Stimulated activated CD4-positive, alpha-beta T cell treated with anti-CD3 and anti-CD28 coated beads, Interleukin-4, amount 100 ng/mL, for 24 hours (primary cell): ENCODE measurements at places on chromosomes 4 and X.
A peak's percentile ranks its signal among the peaks of the same experiment; 100 is the strongest.

DNA sequence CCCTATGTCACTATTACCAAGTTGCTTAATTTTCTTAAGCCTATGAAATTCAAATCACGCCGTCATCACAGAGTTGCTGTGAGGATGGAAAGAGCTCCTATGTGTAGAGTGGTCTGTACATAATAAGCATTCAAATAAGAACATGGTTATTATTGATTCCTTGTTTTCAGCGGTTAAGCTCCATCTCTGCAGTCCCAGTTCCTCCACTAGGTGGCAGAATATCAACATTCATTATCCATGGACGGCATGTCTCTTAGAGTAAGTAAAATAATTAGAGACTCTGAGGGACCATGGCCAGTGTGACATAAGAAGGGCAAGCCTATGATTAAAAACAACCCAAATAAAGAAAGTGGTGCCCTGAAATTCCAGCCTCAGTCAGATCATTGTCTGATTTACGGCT lies 132.5 kb upstream of the NHS start:
- DNase-seq, result peak; percentile 29

DNA sequence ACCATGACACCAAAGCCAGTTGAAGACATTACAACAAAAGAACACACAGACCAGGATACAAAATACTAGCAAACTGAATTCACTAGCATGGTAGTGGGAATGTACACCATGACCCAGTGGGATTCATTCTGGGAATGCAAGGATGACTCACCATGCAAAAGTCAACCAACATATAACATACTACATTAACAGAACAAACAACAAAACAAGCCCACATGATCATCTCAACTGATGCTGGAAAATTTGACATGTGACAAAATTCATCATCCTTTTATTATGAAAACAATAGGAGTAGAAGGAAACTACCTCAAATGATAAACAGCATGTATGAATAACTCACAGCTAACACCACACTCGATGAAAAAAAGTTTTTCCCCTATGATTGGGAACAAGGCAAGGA lies 190.2 kb downstream of the DCLK2 start:
- no peak for DNase-seq

DNA sequence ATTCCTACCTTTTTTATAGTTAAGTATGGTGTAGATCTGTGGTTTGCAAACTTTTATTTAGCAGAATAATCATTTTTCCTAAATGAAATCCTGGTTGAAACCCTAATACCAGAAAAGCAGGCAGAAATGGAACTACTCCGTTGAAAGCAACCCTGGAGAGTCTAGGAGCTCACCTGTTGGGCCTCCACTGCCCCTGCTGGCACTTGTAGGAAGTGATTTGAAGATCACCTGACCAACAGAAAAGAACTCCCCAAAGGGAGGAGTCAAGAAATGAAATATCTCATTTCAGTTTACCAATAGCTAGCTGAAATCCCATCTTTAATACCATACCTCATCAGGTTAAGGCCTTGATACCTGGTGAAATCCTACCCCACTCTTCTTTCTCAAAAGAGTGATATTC lies 277.1 kb downstream of the KLHL13 start:
- no peak for DNase-seq

DNA sequence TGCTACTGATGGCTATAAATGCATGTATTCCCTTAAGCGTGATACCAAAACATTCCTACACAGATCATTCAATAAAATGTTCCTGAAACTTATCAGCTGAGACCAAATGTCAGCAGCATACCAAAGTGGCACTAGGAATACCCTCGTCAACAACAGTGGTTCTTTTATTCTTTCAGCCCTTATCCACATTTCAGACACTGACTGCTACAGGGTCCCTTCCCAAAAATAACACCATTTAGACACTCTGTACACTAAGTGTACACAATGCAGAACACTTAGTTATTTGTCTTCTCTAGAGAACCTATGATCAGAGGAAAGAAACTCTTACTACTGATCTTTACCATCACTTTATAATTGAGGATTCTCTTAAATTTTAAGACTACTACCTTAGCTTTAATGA lies 94.1 kb downstream of the ATRX start:
- DNase-seq, result no peak

GRCh38 chr4:53508446-53508845 lies 82.8 kb downstream of the LNX1 start:
- DNase-seq, result no peak

DNA sequence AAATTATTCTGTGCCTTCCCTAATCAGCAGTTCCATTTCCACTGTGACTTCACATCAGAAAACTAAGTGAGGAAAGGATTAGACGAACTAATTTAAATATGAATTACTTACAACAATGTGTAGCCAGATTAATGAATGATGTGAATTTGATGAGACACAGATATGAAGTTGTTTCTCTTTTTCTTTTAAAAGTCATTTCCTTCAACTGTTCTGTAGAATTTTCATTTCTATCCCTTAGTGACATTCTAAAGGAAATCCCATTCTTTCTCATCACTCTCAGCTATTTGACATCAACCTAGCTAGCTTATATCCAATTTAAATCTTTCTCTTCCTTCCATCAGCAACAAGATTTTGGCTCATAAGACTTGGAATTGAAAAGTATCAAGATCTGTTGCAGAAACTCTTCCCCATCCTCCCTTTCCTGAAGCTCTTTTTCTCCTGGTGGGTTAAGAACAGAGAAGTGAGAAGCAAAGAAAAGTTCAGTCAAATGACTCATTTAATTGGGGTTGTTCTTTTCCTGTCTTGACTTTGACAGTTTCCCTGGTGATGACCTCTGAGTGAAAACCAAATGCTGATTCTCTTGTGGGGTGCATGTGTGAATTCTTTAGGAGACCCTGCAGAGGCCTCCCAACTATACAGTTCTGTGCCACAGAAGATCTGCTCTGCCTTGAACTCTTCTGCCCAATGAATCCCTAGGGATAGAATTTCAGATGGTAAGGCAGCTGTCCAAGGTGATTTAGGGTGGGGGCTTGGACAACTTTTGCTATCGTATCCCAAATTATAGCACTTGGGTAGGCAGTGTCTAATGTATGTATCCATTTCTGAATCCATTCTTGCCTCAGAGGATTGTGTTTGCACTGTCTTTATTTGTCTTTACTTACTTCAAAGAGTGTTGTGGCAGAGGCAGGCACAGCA lies 232.5 kb upstream of the GPRIN3 start:
- DNase-seq, result no peak

GRCh38 chrX:50180073-50180940 lies 20.5 kb downstream of the AKAP4 start:
- no peak for DNase-seq

- DNase-seq, result no peak
Measured at GRCh38 chr4:96649536-96649935, 809.6 kb downstream of the PDHA2 start.

DNA sequence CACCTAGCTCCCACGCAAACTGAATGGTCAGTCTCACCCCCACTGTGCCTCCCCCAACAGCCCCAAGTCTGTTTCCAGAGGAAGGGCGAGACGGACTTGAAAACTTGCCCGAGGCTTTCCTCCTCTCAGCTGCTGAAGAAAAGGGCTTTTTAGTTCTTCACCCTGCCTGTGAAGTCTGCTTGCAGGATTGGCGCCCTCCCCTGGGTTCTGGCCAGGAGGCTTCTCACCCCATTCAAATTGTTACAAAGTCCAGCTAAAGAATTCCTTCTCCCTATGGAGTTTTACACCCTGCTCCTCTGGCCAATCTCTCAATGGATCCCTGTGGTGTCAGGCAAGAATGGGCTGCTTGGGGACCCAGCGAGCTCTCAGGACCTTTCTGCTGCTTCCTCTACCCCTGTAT lies 241.0 kb downstream of the AFF2 start:
- no peak for DNase-seq

DNA sequence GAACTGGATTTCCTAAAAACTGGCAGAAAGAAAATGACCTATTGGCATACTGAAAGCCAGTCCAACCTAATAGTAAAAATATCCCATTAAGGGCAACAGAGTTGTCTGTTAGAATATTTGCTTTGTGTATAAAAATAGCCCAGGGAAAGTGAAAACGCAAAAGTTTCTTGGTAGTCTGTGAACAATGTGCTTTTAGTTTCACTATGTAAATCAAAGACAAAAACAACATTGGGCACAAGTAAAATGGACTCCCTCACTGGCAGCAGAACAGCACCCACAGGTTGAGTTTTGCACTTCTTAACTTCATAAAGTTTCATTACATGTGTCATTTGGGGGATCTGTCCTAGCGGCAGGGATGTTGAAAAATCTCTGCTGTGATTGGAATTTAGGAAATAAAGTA lies 4.3 kb upstream of the FGG start:
- no peak for DNase-seq

DNA sequence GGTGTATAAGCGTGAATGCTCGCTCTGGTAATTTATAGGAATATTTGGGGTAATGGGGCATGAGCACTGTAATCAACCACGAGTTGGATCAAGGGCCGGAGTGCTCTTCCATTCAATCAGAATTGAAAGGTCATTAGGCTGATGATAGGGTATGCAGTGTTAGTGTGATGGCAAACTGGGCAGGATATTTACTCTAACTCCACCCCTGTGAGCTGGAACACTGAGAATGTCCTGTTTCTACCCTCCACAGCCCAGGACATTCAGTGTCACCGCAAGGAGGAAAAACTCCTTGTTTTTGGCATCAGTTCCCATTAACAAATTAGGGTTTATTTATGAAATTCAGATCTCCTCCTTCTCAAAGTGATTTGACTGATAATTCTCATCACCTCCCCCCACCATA lies 137.8 kb downstream of the HS6ST2 start:
- DNase-seq, result no peak

GRCh38 chr4:99816545-99817308 lies at the start of gene DAPP1:
Gene DAPP1 (plus strand): TSS chr4:99816827. CDS start chr4:99816914, 87 bp downstream.
- DNase-seq, result peak; percentile 78

DNA sequence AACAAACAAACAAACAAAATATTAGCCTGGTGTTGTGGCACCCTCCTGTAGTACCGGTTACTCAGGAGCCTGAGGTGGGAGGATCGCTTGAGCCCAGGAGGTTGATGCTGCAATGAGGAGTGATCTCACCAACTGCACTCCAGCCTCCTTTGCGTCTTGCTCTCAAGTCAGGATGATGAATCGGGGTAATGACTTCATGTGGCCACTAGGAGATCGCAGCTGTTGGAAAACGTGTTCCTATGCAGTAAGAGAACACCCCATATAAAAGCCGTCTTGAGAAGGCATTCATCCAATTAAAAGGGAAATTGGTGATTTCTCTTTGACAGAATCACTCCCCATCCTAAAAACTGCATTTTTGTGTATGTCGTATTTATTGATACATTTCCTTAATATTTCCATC lies 6.9 kb downstream of the CCNB3 start:
- no peak for DNase-seq

DNA sequence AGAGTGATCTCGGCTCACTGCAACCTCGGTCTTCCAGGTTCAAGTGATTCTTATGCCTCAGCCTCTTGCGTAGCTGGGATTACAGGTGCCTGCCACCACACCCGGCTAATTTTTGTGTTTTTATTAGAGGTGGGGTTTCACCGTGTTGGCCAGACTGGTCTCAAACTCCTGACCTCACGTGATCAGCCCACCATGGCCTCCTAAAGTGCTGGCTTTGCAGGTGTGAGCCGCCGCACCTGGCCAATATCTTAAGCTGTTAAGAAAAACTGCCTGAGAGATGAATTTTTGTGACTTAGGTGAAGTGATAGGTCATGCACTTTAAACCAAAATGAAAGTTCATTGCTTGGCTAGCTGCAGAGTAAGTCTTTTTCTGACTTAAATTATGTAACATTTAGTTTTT lies 5.8 kb downstream of the KDM6A start:
- DNase-seq, result no peak

DNA sequence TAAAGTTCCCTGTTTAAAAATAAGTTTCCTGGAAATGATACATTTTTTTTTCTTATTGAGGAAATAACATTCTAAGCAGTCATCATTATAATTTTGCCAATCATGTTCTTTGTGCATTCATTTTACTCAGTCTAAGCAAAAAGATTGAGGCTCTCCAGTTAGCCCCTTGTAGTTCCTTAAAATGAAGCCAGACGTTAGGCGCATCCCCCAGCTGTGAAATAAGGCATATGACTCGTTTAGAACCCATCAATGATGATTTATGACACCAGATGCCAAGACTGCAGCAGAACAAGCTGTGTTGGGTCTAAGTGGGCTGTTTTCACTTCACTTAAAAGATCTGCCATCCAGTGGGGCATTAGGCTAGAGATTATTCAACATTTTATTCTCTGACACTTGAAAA lies 17.0 kb downstream of the PDGFC start:
- DNase-seq, result no peak
